Kidney epithelial cell (primary cell): ENCODE measurements at places on chromosomes 13 and 19. TPM values are rescaled to one million over a fixed set of nuclear protein-coding genes. Genes with fewer than 3 reads are reported as not detected.

LYPD5 gene
- total RNA-seq, result 0.41 and 0.63 TPM in 2 replicates

DCT gene
- total RNA-seq, result 0.08 TPM in 1 of 2 replicates, not detected in the other

FGF22 gene
- not detected in 2 replicates for total RNA-seq

C1QTNF9 gene
- total RNA-seq, result not detected in 2 replicates

TBCB gene
- 337 and 371 TPM in 2 replicates for total RNA-seq

CILP2 gene
- 0.07 TPM in 1 of 2 replicates, not detected in the other for total RNA-seq

MBD3L2 gene
- total RNA-seq, result not detected in 2 replicates
